ENCODE measurements at places on chromosomes 3 and 15.

DNA sequence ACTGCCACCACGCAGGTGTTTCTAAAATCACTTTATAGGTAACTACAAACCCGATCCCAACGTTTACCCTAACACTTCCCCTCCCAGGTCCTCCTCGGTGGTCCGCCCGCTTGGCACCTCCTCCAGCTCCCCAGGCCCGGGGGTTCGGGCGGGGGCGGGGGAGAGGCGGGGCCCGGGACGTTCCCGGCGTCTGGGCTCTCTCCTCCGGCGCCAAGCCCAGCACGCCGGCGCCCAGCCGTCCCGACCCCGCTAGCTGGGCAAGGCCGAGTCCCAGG, 562 bp downstream of the CGGBP1 start:
- DNase-seq: no peak

- DNase-seq: no peak
These were observed 11.2 kb downstream of the EHHADH start for GRCh38 chr3:185242642-185243041.

DNA sequence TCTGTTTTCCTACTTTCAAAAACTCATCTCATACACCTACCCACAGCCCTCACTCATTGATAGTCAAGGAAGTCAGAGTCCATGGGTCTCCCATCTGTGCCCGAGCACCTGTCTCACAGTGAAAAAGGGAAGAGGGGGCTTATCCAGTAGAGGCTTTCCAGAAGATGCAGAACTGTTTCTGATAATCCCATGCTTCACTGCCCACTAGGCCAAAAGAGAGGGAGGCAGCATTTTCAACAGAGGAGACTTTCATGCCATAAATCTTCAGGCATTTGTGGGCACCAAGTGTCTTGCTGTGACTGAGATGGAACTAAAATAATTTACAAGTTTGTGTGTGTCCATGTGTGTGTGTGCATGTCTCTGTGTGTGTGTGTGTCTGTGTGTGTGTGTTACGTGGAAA, 117.9 kb upstream of the PHLDB2 start:
- DNase-seq: no peak

GRCh38 chr3:69867941-69868505, 128.8 kb downstream of the MITF start:
- no peak for DNase-seq

DNA sequence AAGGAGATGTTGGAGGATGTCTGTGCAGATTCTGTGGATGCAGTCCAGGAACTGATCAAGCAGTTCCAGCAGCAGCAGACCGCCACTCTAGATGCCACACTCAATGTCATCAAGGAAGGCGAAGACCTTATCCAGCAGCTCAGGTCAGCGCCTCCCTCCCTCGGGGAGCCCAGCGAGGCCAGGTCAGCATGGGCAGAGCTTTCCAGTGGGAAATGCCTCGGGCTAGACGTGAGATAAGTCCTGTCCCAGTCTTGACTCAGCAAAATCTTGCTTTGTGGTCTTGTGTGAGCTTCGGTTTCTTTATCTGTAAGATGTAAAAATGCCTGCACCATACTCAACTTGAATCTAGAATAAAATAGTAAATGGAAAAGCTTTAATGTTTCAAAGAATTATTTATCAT, 335.1 kb upstream of the UMPS start:
- no peak for DNase-seq

DNA sequence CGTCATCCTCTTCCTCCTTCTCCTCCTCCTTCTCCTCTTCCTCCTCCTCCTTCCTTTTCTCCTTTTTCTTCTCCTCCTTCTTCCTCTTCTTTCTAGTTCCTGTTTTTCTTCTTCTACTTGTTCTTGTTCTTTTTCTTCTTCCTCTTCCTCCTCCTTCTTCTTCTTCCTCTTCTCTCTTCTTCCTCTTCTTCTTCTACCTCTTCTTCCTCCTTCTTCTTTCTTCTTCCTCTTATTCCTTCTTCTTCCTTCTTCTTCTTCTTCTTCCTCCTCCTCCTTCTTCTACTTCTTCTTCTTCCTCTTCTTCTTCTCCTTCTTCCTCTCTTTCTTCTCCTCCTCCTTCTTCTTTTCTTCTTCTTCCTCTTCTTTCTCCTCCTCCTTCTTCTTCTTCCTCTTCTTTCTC, 310.2 kb upstream of the LMCD1 start:
- no peak for DNase-seq

DNA sequence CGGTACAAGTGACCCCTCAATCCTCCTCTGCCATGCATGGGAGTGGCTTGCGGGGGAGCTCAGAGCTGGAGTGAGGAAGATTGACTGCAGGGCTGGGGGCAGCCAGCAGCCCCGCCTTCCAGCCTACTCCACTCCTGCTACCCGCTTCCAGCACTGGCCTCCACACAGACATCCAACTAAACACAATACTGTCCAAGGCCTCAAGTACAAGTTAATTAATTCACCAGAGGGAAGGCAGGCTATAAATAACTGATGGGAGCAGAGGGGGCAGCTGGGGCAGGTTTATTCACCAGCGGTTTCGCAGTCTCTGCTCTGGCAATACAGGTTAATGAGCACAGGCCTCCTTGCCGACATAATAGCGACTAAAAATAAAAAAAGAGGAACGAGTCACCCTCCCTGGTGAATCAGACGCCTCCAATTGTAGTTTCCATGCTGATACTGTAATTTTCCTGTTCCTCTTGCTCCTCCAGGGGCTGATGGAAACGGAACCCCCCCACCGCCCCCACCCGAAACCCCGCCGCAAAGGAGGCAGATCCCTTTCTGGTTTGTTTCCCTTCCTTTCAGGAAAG, 166.4 kb upstream of the TLE3 start:
- DNase-seq: no peak

DNA sequence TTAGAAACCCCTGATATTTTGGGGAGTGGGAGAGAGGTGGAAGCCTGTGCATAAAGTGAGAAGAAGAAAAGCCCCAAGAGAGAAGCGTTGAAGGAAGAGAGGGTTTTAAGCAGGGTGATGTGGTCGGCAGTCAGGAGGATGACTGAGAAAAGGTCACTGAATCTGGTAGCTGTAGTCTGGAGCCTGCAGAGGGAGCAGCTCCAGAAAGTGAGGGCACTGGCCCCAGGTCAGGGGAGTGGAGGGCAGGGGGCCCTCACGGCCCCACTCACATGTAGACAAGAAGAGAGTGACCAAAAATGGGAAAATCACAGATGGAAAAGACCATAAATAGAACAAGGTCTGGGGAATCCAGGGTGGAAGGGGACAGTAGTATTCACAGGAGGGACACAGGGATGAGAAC, 105.5 kb downstream of the RYK start:
- DNase-seq: no peak

- no peak for DNase-seq
These were observed 404.6 kb upstream of the ARL6 start for GRCh38 chr3:97359977-97360376.
